ENCODE measurements at places on chromosomes 12 and 14.

DNA sequence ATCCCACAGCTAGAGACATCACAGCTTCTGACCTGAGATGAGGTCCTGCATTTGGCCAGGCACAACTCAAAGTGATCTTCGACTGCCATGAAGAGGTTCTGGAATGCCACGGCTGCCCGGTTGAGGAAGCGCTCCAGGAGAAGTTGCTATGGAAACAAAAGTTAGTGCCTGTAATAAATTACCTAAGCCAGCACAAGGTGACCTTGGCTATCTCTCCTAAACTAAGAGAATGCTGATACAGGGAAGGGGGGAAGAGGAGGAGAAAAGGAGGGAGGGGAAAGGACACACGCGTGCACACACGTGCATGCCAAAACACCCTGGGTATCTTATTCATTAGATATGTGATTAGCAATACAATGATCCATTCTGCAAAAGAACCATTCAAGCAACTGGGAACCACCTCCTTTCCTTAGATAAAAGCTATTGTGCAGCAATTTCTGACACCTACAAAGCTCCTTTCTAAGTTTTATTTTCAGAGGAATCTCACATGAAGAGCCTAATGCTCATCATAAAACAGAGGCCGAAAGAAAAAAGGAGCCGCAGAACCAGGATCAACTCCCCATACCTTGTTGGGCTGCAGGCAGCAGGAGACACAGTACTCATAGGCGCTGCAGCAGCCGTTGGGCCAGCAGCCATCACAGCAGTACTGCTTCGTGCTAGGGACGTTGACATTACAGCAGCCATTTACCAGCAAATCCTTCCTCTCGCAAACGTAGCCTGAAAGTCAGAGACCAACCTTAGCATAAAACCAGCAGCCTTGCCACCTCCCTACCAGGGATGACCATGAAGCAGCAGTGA is 17.9 kb downstream of the SPRING1 start:
- DNase-seq = no peak

DNA sequence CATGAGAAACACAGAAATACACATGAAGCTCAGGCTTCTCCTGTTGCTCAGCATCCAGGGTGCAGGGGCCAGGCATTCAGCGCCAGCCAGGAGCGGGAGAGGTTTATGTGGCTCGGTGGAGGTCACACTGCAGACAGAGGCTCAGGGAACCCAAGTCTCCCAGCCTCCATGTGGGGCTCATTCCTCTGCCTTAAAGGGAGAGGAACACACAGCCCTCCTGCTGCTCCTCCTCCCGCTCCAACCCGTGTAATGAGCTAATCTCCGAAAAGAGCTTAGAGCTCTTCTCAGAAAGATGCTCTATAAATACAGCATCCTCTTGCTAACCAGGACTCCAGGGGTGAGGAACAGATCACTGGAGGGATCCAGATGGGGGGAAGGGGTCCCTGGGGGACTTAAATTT is 28.2 kb downstream of the FGF6 start:
- no peak for DNase-seq

GRCh38 chr12:7749442-7749841 is 2.3 kb upstream of the CLEC4C start:
- DNase-seq = no peak

- no peak for DNase-seq
These were observed 117.1 kb upstream of the RGS6 start for GRCh38 chr14:71815110-71815509.

DNA sequence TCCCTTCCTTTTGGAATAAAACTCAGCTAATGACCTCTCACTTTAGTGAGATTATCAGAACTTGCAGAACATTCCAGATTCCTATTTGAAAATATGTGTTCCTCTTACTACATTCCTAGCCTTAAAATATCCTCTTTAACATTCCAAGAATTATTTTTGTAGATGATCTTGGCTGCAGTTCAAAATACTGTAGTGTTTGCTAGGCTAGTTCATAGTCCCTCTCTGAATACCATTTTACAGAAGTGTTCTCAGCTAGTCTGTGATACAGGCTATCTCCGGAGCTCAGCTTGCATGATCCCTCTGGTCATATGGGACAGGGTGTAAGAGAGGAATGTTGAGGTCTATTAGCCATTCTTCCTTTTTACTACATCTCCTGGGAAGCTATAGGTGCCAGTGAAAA is 17.6 kb upstream of the GPR33 start:
- no peak for DNase-seq

- no peak for DNase-seq
These were observed 278.1 kb upstream of the FAR2 start for GRCh38 chr12:28870839-28871440.

GRCh38 chr12:4044101-4044500 is 170.9 kb upstream of the PARP11 start:
- DNase-seq = no peak

DNA sequence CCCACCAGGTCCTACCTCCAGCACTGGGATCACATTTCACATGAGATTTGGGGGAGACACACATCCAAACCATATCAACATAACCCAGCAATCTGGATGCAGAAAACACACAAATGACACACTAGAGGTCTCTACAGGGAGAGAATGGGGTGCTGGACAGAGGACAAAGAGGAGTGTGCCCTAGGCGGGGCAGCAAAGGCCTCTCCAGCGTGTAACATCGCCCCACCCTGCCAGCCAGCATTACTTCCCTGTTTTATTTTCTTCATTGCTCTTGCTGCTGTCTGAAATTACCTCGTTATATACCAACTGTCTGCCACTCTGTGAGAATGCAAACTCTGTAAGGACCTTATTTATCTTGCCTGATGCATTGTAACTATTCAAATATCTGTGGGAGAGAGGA is 61.1 kb downstream of the RIMBP2 start:
- DNase-seq = no peak

- DNase-seq = no peak
These were observed 265.9 kb downstream of the EMP1 start for GRCh38 chr12:13462450-13462849.

DNA sequence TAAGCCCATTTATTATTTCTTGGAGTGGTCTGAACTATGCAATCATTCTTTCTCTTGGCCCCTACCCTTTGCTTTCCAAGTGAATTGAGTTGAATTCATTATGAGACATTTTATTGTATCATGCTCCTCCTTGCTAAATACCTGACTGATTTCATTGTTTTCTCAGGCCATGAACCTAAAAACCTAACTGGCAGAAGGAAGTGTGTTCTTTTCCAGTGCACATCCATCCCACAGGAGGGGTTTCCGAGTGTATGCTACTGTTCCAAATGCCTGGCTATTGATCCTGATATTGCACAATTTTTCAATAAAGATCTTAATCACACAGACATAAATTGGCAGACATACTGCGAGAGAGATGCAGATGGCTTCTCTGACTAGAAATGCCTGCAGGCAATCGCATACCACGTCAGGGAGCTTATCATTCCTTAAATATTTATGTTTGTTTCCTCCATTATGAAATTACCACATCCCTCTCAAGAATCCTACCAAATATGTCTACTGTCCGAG is 162.2 kb upstream of the EGLN3 start:
- no peak for DNase-seq

GRCh38 chr12:45350861-45351260 is 135.0 kb downstream of the ANO6 start:
- DNase-seq = no peak

- no peak for DNase-seq
These were observed 72.8 kb downstream of the CAPZA3 start for GRCh38 chr12:18810537-18811253.

- DNase-seq = no peak
These were observed 41.9 kb downstream of the SLC6A12 start for GRCh38 chr12:171743-172676.

GRCh38 chr12:70603044-70603443 is 34.2 kb downstream of the PTPRB start:
- DNase-seq = no peak

DNA sequence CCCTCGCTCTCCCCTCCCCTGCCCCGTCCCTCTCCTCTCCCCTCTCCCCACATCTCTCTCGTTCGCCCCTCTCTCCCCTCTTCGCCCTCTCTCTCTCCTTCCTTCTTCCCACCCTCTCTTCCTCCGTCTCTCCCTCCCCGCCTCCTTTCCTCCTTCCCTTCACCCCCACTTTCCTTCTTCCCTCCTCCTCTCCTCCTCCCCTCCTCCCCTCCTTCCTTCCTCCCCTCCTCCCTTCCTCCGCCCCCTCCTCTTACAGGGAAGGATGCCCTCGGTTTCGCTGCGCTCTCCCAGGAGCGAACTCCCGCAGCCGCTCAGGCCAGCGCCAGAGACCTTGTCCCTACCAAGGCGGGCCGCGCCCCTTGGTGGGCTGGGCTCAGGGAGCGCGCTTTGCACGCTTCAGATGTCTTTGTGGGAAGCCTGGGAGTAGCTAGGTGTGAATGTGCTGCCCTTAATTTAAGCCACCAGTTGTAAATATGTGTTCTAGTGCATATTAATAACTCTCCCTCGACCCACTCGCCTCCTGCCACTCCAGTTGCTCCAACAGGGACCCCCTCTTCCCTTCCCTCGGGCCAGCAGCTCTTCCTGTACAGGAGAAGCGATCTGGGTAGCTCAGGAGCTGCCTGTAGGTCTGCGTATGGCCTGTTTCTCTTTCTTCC is 13.3 kb upstream of the MAP3K9 start:
- peak; percentile 9 for DNase-seq

- DNase-seq = no peak
These were observed 44.9 kb downstream of the ADCK1 start for GRCh38 chr14:77844802-77845201.

DNA sequence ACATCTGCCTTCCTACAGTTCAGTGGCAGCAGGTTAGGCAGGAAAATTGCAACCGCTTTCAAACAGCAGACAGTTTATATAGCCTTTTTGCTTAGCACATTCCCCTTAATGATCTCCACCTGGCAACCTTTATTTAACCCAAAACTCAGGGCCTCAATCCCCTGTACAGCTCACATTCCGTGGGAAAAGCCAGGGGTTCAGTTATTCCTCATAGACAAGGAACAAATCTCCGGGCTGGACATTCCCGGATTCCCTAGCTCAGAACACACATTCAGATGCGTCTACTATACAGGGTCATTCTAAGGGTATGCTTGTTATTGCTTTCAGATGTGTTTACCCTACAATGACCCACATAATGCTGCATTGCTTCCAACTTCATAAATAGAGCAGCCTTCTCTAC is 73.8 kb upstream of the DCN start:
- DNase-seq = no peak

GRCh38 chr14:37711831-37712475 is 116.5 kb downstream of the TTC6 start:
- DNase-seq = no peak

DNA sequence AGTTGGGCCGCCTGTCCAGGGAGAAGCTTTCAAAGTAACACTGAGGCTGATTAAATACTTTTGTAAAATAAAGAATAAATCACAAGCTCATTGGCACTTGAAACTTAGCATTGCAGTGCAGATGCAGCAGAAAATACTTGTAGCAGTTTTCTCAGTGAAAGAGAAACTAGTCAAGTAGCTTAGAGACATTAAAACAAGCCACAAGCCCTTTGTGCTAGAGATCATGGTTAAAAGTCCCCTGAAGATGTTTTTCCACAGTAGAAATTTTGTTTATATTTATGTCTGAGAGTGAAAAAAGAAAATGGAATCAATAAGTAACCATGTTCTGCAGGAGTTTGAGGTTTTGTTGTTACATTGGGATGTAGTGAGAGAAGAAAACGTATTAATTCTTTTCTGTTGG is 5.9 kb downstream of the PSEN1 start:
- DNase-seq = no peak

DNA sequence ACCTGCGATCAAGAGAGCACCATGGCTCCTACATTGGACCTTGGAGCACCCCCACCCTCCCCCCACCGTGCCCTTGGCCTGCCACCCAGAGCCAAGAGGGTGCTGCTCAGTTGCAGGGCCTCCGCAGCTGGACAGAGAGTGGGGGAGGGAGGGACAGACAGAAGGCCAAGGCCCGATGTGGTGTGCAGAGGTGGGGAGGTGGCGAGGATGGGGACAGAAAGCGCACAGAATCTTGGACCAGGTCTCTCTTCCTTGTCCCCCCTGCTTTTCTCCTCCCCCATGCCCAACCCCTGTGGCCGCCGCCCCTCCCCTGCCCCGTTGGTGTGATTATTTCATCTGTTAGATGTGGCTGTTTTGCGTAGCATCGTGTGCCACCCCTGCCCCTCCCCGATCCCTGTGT is 1.8 kb upstream of the RNU7-1 start:
- no peak for DNase-seq

DNA sequence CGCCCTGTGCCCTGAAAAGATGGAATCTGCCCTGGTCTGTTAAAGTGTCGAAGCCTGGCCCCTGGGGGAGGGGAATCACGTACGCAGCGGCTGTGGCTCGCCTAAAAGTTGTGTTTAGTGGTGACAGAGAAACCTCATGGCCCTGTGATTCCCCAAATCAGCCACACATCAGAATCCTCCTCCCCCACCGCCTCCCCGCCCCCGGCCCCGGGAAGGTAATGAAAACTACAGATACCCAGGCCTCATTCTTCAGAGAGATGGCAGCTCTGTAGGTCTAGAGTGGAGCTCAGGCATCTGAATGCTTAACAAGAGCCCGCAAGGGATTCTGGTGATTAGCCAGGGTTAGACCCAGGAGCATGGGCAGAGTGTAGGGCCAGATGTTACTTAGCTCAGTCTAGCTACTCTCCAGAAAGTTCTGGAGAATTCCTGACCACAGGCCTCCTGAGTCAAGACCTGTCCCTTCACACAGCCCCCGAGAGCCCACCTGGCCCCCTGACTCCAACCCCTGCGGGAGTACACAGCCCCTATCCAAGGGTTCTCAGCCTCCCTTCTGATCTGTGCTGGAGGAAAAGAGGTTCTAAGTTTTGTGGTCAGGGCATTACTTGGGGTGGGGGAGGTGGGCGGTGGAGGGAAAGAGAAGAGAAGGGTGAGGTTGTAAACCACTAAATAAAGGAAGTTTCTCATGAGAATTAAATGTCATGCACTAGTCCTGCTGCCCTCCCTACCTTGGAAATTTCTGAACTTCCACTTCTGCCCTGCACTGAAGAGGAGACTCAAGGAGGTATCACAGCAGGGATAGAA is 114.8 kb downstream of the PLXNC1 start:
- DNase-seq = no peak

GRCh38 chr12:12387501-12387900 is 30.6 kb downstream of the BORCS5 start:
- DNase-seq = no peak

GRCh38 chr12:9736936-9737705 is 4.2 kb upstream of the CLECL1 start:
- DNase-seq = no peak

GRCh38 chr12:55972911-55973598 is 823 bp upstream of the RAB5B start:
- DNase-seq = no peak

- no peak for DNase-seq
These were observed 9.1 kb downstream of the SINHCAF start for GRCh38 chr12:31316891-31317290.

GRCh38 chr14:37013078-37013477 is 159.3 kb downstream of the SLC25A21 start:
- no peak for DNase-seq
